ENCODE measurements at places on chromosomes 2 and 18.

DNA sequence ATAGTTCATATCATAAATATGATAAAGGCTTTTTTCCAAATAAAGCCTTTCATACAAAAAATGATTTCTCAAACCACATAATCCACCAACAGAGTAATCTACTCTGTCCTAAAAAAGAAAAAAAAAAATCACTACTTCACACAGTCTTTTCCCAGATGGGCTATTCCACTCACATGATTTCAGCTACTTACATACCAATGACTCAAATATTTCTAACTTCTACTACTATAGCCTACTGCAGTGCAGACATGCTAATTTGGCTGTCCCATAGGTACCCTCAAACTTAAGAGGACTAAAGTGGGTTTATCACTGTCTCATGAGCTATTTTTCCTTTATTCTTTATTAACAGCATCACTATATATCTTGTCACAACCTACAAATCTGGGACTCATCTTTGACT lies 57.4 kb downstream of the SLC66A3 start:
- no peak for DNase-seq

GRCh38 chr2:69997015-69997830 lies 35.8 kb upstream of the ASPRV1 start:
- peak; percentile 20 for DNase-seq

DNA sequence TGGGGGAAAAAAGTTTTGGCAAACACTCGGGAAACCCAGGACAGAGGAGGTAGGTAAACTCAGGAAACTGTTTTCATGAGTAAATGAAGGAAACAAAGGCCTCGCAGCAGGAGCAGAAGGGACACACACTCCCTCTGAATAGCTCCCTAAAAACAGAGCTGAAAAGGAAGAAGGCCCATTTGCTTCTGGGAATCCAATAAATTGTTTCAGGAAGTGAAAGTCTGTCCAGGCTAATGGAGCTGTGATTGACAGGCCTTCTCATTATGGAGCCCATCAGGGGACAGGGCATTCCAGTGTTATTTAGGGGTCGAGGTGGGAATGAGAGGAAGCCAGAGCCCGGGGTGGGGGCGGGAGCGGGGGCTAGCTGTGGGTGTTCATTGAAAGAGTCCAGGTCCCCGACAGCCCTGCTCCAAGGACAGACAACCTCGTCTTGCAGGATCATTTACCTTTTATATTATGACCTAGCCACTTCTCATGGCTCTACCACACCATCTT lies 81.2 kb downstream of the GBX2 start:
- DNase-seq: no peak

GRCh38 chr2:96151595-96152303 lies 6.5 kb upstream of the DUSP2 start:
- DNase-seq: no peak

DNA sequence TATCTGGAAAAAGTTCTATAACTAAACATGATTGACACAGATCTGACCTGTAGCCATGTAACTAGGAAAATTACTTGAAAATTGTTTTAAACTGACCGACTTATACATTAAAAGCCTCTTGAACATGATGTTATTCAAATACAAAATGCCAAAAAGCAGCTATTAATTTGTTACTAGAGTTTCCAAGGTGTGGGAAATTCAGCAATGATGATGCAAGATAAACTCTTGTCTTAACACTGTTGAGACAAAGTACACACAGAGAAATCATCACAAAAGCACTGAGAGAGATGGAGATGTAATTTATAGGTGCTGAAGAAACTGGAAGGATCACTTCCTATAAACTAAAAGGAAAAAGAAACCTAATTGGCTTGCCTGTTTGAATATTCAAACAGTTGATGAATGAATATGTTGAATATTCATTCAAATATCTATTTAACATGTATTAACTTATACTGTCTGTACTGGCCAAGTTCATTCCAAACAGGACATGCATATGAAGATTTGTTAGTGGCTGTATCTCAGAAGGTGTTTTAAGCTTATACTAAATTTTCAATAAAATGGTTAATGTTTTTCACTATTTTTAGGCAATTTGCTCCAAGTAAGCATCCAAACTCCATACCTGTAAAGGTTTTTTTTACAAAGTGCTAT lies 34.6 kb upstream of the WDR75 start:
- DNase-seq: no peak

- DNase-seq: no peak
Observed at GRCh38 chr2:128591022-128591860, 272.6 kb upstream of the HS6ST1 start.

DNA sequence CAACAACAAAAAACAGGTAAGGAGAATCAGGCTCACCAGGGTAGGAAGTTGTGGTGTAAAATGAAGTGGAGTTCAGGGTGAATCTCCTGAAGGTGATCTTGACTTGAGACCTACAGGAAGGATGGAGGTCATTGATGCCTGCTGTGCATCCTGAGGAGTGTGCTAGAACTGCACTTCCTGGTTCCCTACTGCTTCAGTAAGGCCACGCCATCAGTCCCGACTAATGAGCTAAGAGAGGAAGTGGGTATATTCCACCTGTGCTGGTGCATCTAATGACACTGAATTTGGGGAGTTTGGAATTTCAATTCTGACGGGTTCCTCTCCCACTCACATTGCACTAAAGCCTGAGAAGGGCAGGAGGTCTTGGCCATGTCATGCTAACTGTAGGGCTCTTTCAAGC lies 349.3 kb upstream of the SLC14A2 start:
- no peak for DNase-seq

- no peak for DNase-seq
Observed at GRCh38 chr18:61702007-61702406, 190.8 kb downstream of the RNF152 start.

DNA sequence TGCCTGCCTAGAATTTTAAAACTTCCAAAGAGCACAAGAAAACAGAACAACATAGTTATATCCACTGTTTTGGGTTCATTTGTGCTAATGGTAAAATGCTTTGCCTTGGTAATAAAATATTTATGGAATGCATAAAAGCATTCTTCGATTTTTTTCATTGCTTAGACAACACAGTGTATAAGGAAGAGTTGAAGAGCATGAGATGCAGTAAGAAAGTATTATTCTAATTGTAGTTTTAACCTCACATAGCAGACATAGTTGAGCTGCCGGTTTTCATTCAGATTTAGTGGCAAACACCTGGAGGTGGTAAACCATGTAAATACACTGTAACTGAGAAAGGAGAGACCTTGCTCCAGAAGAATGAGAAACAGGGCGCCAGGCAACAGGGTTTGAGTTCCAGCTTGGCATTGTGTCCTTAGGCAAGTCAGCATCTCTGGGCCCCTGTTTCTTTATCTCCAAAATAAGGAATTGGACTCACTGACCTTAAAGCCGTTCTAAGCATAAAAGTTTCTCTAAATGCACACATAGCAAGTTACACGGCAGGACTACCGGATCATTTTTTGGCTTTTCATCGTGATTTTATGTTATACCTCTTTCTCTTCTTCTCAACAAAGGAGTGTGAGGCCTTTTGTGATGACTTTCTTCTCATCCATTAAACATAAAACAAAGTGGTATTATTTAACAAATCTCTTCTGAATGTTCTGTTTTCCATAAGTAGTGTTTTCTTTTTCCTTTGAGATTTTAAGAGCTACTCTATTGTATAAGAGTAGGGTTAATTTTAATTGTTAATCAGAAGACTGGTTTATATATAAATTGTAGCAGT lies 7.9 kb downstream of the UGP2 start:
- DNase-seq: no peak

DNA sequence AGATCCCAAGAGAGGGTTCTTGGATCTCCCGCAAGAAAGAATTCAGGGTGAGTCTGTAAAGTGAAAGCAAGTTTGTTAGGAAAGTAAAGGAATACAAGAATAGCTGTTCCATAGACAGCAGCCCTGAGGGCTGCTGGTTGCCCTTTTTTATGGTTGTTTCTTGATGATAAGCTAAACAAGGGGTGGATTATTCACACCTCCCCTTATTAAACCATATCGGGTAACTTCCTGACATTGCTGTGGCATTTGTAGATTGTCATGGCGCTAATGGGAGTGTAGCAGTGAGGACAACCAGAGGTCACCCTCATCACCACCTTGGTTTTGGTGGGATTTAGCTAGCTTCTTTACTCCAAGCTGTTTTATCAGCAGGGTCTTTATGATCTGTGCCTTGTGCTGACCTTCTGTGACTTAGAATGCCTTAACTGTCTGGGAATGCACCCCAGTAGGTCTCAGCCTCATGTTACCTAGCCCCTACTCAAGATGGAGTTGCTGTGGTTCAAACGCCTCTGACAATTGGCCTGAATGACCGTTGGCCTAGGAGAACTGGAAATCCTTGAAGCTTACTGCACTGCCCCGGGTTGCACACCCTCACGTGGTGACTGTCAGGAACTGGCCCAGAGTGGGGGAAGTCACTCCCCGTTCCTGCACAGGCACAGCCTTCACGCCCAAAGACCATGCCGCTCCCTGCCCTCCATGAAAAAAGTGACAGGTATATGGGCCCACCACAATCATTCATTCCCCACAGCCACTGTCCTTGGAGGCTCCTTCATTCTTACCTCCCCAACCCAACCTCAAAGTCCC lies 136.9 kb downstream of the SEPTIN10 start:
- no peak for DNase-seq

GRCh38 chr2:8324901-8325300 lies 357.0 kb upstream of the ID2 start:
- no peak for DNase-seq

GRCh38 chr2:144403933-144404332 lies 116.0 kb downstream of the ZEB2 start:
- DNase-seq: no peak

- no peak for DNase-seq
Observed at GRCh38 chr2:191854382-191855372, 7.8 kb upstream of the CAVIN2 start.
